ENCODE measurements at places on chromosomes 1 and 21.

- peak; percentile 70 for DNase-seq
Measured at GRCh38 chr21:14741256-14741655, 195.1 kb upstream of the SAMSN1 start.

DNA sequence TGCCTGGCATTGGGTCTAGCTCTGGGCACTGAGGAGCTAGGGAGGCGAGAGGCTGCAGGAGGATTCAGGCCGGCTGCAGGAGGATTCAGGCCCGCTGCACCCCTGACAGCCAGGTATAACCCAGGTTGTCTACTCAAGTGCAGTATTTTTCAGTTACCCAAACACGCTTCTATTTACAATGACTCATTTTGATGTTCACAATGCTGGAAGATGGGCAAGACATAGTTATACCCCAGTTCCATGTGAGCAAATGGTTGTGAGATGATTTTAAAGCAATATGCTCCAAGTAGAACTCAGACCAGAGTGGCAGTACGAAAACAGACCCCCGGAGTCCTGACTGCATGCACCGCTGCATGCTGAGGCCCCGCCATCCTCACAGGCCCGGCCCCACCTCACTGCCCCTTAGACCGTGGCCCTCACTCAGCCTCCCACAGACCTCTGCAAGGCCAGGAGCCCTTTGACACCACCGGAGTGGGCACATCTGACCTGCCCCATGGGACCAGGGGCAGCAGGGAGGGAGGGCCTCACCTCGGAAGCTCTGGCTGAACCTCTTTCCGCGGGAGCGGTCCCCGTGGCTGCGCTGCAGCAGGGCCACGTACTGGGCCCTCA, 553 bp downstream of the LEFTY1 start:
- DNase-seq = no peak

DNA sequence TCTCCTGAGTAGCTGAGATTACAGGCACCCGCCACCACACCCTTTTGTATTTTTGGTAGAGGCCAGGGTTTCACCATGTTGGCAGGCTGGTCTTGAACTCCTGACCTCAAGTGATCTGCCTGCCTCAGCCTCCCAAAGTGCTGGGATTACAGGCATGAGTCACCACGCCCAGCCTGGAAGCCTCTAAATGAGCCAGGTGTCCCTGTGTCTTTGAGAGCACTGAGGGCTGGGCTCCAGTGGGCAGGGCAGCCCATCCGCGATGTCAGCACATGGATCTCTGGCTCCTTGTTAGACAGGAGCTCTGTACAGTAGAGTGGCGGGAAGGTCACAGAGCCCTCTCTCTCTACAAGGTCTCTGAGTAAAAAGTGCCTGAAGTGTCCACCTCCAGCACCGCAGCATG, 124.3 kb downstream of the PGBD5 start:
- DNase-seq = no peak

DNA sequence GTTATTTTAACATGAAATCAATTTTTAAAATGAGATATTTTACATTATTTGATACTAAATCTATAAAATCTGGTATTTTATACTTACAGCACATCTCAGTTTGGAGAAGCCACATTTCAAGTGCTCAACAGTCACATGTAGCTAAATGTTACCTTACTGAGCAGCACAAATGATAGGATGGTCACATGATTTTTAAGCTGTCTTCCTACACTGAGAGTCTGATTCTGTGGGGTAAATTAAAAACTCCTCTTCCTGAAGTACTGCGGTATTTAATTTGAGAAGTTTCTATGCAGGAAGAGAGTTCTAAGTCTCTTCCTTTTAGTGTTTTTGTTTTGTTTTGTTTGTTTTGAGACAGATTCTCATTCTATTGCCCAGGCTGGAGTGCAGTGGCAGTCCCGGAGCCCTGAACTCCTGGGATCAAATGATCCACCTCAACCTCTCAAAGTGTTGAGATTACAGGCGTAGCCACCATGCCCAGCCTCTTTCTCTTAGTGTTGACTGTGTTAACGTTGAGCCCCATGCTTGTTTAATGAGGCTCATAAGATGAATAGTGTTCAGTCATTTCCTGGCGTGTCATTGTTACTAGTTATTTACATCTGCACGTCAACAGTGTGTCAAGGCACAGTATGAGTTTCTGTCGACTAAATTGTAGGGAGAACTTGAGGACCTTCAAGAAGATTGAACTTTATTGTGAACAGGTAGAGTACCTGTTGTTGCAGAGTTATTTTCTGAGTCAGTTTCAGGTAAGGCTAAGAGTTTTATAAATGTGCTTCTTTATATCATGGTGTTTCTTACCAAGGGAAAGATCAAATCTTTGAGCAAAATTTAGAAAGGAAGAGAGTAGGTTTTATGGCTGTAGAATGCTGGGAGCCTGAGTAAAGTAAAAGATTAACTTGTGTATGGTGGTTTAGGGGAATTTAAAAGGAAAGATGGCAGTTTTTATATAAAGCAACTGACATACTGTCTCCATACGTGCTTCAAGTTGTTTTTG, 3.3 kb downstream of the CNST start:
- DNase-seq = no peak

GRCh38 chr1:63902844-63903589, 129.2 kb downstream of the ROR1 start:
- peak; percentile 40 for DNase-seq

- peak; percentile 41 for DNase-seq
Measured at GRCh38 chr1:184425449-184426277, 38.8 kb downstream of the C1orf21 start.

DNA sequence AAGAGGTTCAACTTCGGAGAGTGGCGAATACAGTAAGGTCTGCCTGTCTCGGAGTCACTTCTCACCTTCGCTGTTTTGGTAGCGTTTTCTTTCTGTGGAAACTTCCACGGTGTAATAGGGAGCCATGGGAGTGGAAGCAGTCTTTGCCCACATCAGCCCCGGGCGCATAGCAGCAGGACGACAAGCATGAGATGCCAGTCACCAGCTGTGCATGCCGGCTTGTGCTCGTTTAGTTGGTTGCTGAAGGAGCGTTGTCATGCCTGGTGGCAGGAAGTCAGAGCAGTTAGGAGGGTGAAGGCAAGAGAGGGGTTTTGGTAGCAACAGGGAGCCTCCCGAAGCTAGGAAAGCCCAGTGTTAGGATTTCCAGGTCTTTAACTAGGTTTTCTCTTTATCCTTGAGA, 58.8 kb downstream of the MRPS6 start:
- DNase-seq = no peak

Data from MCF 10A (cell line).